Mesothelial cell of epicardium (in vitro differentiated cells): ENCODE measurements at places on chromosomes 11 and 22. TPM values are rescaled to one million over a fixed set of nuclear protein-coding genes. Genes with fewer than 3 reads are reported as not detected.
A peak's percentile ranks its signal among the peaks of the same experiment; 100 is the strongest.

- no peak overlapping the region for H3K27ac ChIP-seq
- peaks cover 48% of the 10 kb centered on the region for H3K27me3 ChIP-seq
- H3K4me3 ChIP-seq, result no peak overlapping the region
- no peaks in the 10 kb centered on the region for H3K36me3 ChIP-seq
- no peak for DNase-seq
Observed at GRCh38 chr22:36828815-36829214, 12.0 kb upstream of the PVALB start.

DNA sequence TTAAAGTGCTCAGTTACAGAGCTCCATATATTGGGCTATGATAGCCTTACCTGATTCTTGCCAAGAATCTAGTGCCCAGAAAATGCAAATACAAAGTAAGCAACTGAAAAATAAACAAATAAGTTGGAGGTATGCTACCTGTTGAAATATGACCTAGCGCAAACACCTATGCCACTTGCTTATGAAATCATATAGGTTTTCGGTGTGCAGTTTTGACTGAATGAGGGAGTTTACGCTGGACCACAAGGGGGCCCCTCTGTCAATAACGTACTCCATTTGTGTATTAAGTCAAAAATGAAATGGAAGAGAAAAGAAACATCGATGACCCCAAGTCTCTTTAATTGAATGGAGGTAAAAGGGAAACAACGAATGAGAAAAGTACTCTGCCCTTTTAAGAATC, 84.9 kb upstream of the TRIM77 start:
- H3K4me1 ChIP-seq, result peaks cover 12% of the 10 kb centered on the region
- DNase-seq, result no peak

- H3K4me3 ChIP-seq, result no peak overlapping the region
- no peak overlapping the region for H3K27ac ChIP-seq
- peaks cover 7% of the 10 kb centered on the region for H3K27me3 ChIP-seq
- peak; percentile 29 for DNase-seq
- no peaks in the 10 kb centered on the region for H3K36me3 ChIP-seq
Observed at GRCh38 chr22:49352361-49353169, 475.1 kb downstream of the BRD1 start.

DNA sequence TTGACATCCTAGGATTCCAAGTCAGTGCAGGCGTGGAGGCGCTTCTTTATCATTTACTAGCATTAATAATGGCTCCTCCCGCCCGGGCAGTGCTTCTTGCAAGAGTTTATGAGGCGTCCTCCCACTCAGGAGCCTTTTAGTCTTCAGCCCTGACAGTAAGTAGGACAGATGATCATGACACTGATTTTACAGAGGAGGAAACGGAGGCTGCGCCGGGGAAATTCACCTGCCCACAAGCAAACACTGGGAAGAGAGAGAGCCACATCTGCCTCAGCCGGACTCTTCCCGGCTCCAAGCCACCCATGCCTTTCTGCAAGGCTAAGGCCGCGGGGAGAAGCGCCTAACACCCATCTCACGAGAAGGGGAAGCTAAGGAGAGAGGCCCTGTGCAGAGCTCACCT, 35.9 kb downstream of the KIAA0930 start:
- no peak overlapping the region for H3K4me3 ChIP-seq
- peaks cover 26% of the 10 kb centered on the region for H3K4me1 ChIP-seq
- H3K27ac ChIP-seq, result peak overlapping the region; percentile 9
- DNase-seq, result no peak

GRCh38 chr22:40479126-40479800, 108.9 kb downstream of the SGSM3 start:
- DNase-seq, result no peak
- peaks cover 26% of the 10 kb centered on the region for H3K4me1 ChIP-seq
- peak overlapping the region; percentile 39 for H3K27ac ChIP-seq

GRCh38 chr11:62974848-62975522, 9.8 kb downstream of the SLC22A6 start:
- H3K36me3 ChIP-seq, result no peaks in the 10 kb centered on the region
- peaks cover 5% of the 10 kb centered on the region for H3K4me1 ChIP-seq
- no peak overlapping the region for H3K27ac ChIP-seq
- DNase-seq, result peak; percentile 42
- H3K4me3 ChIP-seq, result no peak overlapping the region

DNA sequence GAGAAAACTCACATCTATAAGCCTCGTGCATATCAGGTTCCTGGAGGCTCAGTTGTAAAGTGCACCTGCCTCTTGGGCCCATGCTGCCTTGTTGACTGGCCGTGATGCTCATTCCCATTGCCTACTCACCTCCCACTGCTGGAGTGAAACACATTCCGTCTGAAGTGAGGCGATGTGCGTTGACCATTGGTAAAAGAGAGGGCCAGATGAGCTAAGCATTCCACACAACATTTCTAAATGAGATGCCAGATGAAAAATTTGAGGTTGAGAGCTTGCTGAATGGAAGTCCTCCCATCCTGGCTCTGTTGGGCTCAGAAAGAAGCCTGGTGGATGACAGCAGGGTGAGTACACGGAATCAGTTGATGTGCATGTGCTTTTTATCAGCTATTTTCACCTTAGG, 8.6 kb upstream of the ADAMTS15 start:
- H3K4me1 ChIP-seq, result peaks cover 37% of the 10 kb centered on the region
- DNase-seq, result no peak
- H3K27ac ChIP-seq, result no peak overlapping the region
- H3K27me3 ChIP-seq, result peaks cover under 1% of the 10 kb centered on the region
- peaks cover 2% of the 10 kb centered on the region for H3K36me3 ChIP-seq

DNA sequence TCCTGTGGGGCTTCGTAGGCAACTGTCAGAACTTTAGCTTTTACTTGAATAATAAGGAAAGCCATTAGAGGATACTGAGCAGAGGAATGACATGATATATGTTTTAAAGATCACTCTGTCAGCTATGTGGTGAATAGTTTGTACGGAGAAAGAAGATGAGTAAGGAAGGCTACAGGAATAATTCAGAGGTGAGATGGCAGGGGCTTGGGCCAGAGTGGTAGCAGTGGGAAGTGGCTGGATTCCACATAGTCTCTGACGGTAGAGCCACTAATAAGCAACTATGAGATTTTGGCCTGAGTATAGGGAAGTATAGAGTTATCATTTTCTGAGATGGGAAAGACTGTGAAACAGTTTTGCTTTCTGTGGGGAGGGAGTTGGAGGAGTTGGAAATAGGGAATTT, 93.9 kb upstream of the MTMR2 start:
- peaks cover 26% of the 10 kb centered on the region for H3K4me1 ChIP-seq
- no peak for DNase-seq
- no peaks in the 10 kb centered on the region for H3K36me3 ChIP-seq

DNA sequence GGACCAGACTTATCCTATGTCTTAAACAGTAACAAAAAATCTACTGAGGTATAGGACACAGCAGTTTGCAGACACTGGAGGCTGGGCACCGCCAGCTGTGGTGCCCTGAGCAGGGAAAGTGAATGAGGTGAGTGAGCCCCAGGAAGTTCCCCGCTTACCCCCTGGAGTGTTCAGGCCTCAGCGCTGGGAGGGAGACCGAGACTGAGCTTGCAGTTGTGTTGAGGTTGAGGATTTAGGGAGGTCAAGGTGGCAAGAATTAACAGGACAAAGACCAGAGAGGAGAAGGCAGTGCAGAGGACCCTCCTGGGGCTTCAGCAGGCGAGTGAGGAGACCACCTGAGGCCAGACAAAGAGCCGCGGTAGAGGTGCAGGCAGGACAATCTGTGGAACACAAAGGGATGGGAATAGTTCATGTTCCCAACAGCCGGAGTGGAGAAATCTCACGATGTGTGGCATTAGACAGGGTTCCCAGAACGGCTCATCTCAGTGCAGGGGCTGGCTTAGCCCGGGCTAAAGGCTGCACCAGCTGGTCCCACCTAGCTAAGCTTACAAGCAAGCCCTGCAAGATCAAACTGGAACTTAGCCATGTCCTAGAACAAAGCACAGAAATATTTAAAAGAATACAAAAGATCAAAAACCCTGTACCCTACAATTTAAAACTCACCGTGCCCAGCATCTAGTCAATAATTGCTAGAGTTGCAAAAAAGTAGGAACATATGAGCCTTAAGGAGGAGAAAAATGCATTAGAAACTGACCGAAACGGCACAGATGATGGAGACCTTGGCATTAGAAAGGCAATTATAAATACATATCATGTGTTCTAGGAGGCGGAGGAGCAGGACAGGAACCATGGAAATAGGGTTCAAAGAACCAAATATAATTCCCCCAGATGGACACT, 47.4 kb upstream of the PITPNB start:
- no peak overlapping the region for H3K27ac ChIP-seq
- H3K36me3 ChIP-seq, result peaks cover 35% of the 10 kb centered on the region
- H3K4me1 ChIP-seq, result peaks cover 2% of the 10 kb centered on the region
- no peak for DNase-seq
- no peaks in the 10 kb centered on the region for H3K27me3 ChIP-seq

DNA sequence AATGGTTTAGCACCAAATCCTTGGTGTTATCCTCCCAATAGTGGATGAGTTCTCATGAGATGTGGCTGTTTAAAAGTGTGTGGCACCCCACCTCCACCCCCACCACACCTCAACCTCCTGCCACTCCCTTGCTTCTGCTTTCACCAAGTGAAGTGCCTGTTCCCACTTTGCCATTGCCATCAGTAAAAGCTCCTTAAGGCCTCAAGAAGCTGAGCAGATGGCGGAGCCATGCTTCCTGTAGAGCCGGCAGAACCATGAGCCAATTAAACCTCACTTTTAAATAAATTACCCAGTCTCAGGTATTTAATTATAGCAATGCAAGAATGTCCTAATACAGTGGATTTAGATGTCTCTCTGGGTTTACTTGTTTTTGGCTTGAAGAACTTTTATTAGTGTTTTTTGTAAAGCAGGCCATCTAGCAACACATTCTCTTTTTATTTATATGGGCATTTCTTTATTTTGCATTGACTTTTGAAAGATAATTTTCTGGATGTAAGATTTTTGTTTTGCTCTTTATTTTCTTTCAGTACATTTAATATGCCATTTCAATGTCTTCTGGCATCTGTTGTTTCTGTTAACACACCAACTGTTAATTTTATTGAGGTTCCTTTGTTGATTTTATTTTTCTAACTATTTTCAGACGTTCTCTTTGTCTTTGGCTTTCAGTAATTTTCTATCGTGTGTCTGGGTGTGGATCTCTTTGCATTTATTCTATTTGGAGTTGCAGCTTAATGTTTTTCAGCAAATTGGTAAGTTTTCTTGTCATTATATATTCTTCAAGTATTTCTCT, 724.5 kb upstream of the CNTN5 start:
- no peak overlapping the region for H3K4me3 ChIP-seq
- no peaks in the 10 kb centered on the region for H3K36me3 ChIP-seq
- H3K27me3 ChIP-seq, result no peaks in the 10 kb centered on the region
- DNase-seq, result no peak
- H3K27ac ChIP-seq, result peak overlapping the region; percentile 30

Gene FADS3
- 6.1 to 8.9 TPM (median 8.0 TPM) in 3 replicates for total RNA-seq

DNA sequence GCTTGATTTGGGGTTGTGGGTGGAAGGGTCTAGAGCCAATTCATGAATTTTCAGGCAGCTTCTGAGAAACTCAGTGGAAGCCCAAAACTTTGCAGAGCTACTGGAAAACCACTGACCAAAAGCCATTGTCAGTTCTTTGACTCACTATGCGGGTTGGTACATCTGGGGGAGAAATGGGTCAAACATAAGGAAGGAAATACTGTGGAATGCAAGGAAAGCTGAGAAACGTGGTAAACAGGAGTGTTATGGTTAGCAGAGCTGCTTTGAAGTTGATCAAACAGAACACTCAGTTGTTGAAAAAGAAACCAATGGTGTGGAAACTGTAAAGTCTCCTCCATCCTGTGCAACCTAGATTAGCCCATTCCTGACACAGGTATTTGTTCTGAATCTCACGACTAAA, 6.3 kb upstream of the ABTB2 start:
- H3K27me3 ChIP-seq, result peaks cover 14% of the 10 kb centered on the region
- peaks cover 2% of the 10 kb centered on the region for H3K4me1 ChIP-seq
- H3K27ac ChIP-seq, result no peak overlapping the region
- no peak for DNase-seq
- no peak overlapping the region for H3K4me3 ChIP-seq

DNA sequence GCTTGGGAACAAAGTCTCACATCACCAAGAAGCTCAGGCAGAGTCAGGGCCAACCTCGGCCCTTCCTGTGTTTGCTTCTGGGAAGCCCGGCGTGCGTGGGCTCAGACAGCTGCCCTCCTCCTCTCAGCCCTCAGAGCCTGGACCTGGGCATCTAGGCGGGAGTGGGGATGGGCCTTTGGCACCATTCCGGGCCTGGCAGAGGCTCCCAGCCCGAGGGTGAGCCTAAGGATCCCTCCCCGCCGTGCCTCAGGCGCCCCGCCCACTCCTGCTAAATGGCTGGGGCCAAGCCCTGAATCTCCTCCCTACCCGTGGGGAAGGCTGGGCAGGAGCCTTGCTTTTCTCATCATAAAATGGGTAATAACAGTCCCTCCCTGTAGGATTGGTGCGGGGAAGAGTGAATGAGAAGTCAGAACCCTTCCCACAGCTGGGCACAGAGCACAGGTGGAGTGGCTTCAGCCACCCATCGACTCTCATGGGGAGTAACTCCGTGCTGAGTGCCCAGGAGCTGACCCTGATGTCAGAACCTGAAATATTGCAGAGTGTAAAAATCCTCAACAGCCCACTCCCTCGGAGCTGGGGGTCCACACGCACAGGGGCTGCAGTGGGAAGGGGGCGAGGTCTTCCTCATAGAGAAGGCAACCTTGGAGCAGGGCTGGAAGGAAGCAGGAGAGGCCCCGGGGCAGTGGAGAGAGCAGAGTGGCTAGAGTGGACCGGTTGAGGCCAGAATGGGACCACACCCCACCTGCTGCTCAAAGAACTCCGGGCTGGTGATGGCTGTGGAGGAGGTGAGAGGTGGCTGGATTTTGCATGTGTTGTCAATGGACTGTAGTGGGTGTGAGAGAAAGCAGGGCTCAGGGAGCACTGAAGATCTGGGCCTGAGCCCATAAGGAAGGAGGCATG, 18.8 kb upstream of the CDKN1C start:
- DNase-seq, result no peak
- no peak overlapping the region for H3K4me3 ChIP-seq
- H3K4me1 ChIP-seq, result peaks cover 10% of the 10 kb centered on the region
- H3K27me3 ChIP-seq, result no peaks in the 10 kb centered on the region
- H3K36me3 ChIP-seq, result peaks cover 15% of the 10 kb centered on the region

DNA sequence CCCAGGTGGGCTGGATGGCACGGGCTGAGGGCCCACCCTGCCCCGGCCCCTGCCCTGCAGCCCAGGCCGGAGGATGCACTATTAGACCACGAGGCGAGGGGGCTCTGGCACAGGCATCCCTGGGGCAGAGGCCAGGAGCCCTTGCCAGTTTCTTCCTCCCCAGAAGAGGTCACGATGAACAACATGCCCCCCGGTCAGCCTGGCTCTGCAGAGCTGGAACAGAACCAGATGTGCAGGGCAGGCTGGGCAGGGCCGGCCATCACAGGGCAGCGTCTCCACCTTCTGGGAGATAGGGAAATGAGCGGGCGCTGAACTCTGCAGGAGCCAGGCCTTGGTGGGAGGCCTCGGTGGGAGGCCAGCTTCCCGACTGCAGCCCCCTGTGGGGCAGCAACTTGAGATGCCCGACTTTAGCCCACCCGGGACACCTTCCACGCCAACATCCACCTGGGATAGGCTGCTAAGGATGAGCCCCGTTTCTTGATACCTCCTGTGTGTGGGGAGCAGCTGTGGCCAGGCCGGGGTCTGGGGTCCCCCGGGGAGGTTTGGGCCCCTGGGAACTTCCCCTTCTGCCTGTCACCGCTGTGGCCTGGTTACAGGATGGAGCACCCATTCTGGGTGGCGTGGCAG, 21.8 kb upstream of the GNB1L start:
- DNase-seq, result no peak
- H3K36me3 ChIP-seq, result no peaks in the 10 kb centered on the region
- H3K4me3 ChIP-seq, result no peak overlapping the region
- peaks cover 2% of the 10 kb centered on the region for H3K27me3 ChIP-seq
- no peak overlapping the region for H3K27ac ChIP-seq
- H3K4me1 ChIP-seq, result peaks cover 31% of the 10 kb centered on the region
